ENCODE measurements at places on chromosomes 3 and 15.

DNA sequence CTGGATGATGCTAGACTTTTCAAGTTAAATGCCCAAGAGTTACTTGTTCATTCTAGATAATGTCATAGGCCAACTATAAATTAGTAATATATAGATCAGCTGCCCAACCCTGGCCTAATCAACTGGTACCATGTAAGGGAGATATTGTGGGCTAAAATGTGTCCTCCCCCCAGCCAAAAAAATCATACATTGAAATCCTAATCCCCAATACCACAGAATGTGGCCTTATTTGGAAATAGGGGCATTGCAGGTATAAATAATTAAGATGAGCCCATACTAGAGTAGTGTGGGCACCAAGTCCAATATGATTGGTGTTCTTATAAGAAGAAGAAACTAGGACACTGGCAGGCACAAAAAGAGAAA is 92.5 kb downstream of the RPL22L1 start:
- DNase-seq, result no peak

GRCh38 chr3:42169579-42170120 is 78.5 kb downstream of the TRAK1 start:
- no peak for DNase-seq

DNA sequence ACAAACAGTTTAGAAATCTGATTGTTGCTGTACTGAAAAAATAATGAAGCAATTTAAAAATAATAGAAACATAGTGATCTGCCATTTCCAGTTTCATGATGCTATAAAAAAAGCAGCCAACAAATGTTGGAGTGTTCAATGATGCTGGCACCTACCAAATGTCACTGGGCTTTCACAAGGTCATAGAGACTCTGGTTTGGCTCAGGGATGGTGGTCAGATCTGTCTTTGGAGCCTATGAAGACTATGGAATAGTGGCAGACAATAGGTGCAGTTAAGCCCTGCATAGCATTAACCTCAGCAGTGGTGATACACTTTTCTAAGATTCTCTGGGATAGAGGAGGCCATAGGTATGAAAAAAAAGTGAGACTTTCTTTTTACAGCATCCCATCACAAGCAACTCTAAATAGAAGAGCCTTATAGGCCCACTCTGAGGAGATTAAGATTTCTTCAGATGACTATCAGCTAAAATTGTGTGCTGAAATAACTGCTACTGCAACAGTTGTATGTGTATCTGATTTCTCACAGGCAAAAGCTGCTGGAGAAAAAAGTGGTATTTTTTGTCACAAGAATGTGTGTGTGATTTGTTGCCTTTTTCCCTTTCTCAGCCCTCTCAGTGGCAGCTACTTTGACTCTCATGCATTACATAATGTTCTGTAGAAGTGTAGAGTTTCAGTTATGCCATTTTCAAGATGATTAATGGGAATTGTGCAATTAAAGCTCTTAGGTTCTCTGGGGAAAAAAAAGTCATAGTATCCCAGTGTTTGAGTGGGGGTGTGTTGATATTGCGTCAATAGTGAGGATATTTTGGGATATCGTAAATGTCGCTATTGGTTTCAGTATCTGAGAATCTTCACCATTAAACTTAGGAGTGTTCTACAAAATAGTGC is 137.4 kb downstream of the MBNL1 start:
- DNase-seq, result peak; percentile 87

DNA sequence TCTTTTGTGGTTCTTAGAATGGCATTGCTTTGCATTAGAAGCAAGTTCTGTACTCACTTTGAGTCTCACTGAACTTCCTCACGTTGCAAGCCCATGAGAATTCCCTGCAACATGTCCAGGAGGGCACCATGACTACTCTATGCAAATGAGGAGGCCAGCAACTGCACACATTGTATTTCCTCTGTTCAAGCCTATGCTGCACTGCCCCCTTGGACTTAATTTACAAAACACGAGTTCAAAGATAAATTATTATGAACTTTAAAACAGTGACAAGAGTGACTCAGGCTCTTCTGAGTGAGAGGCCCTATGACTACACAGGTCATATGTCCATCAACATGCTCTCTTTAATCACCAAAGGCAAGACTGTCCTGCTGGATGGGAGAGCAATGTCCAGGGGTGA is 484.2 kb upstream of the ATP11B start:
- no peak for DNase-seq

- peak; percentile 100 for DNase-seq
These were observed 35.3 kb upstream of the SEMA4B start for GRCh38 chr15:90165659-90166489.

DNA sequence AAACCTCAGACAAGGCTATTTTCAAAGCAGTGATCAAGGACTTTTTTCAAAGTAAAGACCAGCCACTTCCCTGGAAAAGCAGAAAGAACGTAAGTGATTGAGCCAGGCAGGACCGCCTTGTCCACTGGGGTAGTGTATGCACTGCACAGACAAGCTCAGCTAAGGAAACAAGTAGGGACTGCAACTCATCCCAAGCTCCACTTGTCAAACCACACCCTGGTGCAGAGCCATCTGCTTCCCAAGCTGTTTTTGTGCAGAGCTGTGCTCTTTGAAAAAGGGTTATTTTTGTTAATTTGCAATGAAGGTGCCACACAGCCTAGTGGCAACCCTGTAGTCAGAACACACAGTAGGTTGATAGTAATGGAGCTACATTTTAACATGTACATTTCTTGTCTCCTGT is 193.3 kb downstream of the ADAMTS9 start:
- DNase-seq, result no peak

- DNase-seq, result no peak
These were observed 31.3 kb downstream of the SNRK start for GRCh38 chr3:43317461-43318316.

DNA sequence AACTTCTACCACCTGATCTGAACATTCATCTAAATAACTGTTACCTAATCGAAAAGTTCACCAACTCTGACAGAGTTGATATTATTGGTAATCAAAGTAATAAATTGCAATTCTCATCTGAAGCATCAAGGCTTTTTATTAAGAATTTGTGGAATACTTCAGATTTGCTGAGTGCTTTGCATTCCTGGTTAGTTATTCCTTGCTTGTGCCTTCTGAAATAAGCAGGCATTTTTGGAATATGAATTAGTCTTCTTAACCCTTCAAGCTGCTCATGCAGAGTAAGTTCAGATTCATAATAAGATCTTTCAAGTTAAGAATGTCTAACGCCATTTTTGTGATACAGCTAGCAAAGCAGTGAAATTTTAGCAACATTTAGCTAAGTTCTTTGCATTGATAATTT is 188.5 kb downstream of the ALCAM start:
- DNase-seq, result peak; percentile 40

DNA sequence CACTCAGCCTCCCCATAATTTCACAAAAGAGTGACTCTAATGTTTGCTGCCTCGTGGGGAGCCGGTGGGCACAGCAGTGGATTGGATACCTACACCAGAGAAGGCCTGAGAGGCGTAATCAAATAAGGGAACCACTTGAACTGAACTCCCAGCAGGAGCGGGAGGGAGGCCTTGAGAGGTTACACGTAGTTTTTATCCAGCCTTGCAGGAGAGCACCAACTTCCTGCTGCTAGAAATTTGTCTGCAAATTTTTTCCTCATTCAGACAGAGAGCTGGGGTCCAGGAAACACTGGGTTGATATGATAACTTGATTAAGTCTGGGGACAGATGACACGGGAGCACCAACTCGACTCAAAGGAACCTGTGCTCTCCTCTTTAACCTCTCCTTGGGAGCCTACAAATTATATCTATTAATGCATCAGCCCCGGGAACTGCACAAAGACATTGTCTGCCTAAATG is 69.8 kb downstream of the HES1 start:
- DNase-seq, result no peak

- DNase-seq, result peak; percentile 6
These were observed at the start of gene ALDH1L1 for GRCh38 chr3:126180477-126181397. Gene ALDH1L1 (minus strand): TSS chr3:126180586. CDS start chr3:126160979, 19,607 bp downstream.

DNA sequence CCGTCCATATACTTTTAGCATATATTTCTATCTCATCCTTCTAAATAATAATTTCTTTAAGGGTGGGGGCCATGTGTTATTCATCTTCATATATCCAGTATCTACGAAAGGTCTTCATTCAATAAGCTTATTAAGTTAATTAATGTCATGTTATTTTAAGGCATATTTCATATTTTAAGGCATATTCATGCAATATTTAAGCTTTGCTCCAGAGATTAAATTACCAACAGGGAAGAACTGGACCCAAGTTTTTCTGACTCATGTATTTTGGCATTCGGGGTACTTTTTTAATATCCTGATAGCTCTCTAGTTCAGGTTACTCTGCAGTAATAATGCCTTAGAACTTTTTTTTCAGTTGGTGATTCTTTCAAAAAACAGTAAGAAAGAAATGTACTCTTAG is 27.4 kb downstream of the PHC3 start:
- DNase-seq, result peak; percentile 60

DNA sequence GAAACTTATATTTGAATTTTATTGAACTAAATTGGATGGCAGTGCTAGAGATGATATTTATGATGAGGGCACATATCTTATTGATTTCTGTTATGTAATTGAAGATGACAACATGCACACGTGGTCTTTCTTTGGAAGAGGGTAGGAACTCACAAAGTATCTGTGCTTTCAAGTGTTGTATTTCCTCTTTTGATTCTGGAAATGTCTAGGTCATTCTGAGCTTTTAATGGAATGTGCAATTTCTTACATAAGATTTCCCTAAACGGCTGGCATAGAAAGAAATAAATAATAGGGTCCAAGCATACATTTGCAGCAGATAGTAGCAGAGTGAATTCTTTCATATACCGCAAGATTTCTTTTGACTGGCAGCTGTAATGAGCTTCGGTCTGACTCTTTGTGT is 10.1 kb upstream of the GPR171 start:
- no peak for DNase-seq

DNA sequence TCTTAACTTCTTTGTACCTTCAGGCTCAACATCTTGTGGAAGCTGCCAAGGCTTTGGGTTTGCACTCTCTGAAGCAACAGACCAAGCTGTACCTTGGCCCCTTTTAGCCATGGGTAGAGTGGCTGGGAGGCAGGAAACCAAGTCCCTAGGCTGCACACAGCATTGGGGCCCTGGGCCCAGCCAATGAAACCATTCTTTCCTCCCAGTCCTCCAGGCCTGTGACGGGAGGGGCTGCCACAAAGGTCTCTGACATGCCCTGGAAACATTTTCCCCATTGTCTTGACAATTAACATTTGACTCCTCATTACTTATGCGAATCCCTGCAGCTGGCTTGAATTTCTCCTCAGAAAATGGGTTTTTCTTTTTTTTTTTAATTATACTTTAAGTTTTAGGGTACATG is 253.1 kb upstream of the GADL1 start:
- DNase-seq, result no peak

DNA sequence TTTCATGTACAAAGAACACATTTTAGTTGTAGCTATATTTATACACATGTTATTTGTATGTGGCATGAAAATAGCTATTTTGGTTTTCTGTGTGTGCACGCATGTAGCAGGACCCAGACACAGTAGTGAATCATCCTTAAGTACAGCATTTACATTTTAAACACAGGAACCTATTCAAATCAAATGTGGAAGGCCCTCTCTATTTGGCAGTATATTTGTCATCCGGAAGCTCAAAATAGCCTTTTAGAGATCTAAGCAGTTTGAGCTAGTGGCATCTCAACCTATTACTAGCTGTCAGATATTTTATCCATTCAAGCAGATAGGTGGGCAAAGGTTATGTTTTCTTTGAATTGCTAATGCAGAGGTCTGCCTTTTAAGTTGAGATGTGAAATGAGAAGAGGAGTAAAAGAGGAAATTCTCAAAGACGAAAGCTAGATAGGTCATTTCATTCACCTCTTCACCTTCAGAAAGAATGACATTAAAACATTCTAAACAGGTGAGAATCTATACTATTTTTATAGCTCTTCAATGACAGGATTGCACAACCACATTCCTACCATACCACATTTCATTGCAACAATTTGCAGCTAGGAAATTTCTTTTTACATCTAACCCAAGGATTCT is 46.3 kb upstream of the TIPARP start:
- DNase-seq, result peak; percentile 22

- no peak for DNase-seq
These were observed 16.6 kb upstream of the KLF13 start for GRCh38 chr15:31309893-31310606.

- DNase-seq, result no peak
These were observed 11.1 kb downstream of the TMEM62 start for GRCh38 chr15:43144512-43144911.

- DNase-seq, result no peak
These were observed 432.4 kb upstream of the PDZRN3 start for GRCh38 chr3:74057169-74057568.

GRCh38 chr15:60721257-60721626 is 242.3 kb upstream of the ICE2 start:
- DNase-seq, result no peak

DNA sequence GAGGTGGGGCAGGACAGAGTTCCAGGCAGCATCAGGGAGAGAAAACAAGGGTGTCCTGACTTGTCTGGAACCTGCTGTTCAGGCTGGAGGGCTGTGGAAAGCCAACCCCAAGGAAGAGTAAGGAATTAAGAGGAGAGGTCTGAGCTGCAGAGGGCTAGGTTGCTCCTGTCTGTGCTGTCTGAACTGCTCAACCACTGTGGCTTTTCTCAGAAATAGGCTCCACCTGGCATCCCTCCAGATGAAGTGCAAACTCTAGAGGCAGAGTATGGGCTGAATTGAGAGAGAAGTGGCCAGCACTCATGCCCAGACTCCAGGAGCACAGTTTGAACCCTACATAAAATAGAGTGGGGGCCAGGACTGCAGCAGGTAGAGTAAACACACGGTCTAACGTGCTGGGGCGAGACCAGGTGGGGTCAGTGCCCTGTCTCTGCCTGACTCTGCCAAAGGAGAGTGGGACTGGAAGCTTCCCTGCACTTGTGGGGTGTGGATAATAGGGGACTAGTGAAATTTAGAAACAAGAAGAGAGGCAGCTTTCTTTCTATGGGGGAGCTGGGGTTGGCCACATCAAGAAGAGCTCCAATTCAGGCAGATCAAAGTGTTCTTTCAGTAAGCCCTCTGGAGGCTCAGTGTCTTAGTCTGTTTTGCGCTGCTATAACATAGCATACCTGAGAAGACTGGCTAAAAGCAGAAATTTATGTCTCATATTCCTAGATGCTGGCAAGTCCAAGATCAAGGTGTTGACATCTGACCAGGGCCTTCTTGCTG is 28.0 kb upstream of the MNS1 start:
- DNase-seq, result no peak

GRCh38 chr15:57751177-57751800 is 44.8 kb downstream of the POLR2M start:
- DNase-seq, result peak; percentile 40

DNA sequence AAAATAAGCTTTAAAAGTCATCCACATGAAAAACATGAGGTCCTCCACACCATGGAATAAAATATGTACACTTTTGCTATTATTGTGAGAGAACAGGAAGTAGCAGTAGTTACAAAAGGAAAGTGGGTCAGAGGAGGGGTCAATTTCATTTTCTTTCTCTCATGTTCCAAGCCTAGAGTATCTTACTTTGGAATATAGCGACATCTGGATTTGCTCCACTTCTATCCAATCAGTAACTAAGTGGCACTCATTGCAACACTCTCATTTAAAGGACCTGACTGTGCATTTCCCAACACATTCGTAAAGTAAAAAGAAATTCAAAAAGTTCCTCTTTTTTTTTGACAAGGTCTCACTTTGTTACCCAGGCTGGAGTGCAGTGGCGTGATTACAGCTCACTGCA is 637.3 kb downstream of the TUSC7 start:
- DNase-seq, result no peak

GRCh38 chr15:71508081-71508682 is 302.2 kb upstream of the NR2E3 start:
- no peak for DNase-seq
